GM23338 (cell line): ENCODE measurements at places on chromosomes 13 and 19.

- DNase-seq = no peak
Observed at GRCh38 chr13:44906230-44906629, 83.0 kb downstream of the NUFIP1 start.

- DNase-seq = no peak
Observed at GRCh38 chr13:95724252-95724651, 47.3 kb downstream of the DNAJC3 start.

DNA sequence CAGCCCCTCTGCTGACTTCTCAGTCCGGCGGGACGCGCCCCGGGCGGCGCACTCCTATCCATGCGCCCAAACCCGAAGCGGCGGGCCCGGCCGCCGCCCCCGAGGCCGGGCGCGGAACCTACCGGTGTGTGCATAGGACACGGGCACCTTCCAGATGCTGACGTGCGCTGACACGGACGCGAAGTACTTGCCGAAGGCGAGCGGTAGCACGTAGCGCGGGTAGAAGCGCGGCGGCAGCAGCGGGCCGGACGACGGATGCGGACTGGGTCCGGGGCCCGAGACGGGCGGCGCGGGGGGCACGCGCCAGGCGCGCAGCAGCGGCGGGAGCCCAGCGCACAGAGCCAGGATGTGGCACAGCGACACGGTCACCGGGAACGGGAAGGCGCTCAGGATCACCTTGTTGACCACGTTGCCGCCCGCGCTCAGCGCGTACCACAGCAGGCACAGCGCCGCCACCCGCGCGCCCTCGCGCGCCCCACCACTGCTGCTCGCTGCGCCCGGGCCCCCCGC, 338 bp downstream of the SLC35E1 start:
- DNase-seq = peak; percentile 57

DNA sequence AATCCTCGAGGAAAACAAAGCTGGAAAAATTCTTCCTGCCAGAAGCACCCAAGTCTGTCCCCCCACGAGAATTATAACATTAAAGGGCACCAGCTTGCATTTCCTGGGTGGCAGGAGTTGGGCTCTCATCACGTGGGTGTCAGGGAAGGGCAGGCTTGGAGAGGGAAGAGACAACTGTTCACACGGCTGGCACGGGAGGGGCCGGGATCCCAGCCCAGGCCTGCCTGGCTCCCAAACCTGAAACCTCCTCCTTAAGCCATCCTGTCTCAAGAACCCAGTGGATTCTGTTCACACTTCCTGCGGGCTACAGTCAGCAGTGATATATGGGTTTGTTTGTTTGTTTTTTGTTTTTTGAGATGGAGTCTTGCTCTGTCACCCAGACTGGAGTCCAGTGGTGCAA, 12.2 kb downstream of the GRIK5 start:
- no peak for DNase-seq

DNA sequence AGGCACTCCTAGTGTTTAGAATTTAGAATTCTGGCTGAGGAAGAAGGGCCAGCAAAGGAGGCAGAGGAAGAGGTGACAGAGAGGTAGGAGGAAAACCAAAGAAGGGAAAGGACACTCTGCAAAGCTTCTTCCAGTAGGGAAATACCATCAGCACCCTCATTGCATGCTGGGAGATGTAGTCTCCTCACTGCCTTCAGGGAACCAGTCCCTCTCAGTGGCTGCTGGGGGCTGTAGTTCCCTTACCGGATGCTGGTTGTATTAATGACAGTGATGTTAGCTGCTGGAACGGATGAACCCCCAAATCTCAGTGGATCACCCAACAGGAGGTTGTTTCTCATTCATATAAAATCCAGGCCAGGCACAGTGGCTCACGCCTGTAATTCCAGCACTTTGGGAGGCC, 10.1 kb downstream of the GRIN2D start:
- peak; percentile 93 for DNase-seq

- no peak for DNase-seq
Observed at GRCh38 chr13:113295776-113296175, 1.3 kb upstream of the LAMP1 start.

DNA sequence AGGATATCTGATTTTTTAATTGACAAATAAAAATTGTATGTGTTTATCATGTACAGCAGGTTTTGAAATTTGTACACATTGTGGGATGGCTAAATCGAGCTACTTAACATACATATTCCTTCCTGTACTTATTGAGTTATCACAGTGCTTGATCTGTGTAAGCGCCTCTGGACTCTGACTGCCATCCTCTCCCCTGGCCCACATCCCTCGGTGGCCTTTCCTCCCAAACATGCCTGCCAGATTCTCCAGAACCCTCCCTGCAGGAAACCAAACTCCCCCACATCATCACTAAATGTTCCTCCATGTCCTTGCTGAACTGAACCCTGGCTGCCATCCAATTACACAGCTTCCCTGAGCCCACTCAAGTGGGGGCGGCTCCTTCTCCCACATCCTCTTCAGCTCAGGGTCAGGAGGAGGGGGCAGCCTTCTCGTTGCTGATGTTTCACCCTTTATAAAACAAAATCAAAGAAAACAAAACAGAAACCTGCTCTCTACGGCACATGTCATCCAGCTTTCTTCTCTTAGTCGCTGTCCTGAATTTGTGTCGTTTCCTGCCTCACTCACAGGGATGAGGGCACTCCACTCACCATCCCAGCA, 97.1 kb upstream of the SPATA13 start:
- no peak for DNase-seq
